ENCODE measurements at places on chromosomes 6 and 20.
A peak's percentile ranks its signal among the peaks of the same experiment; 100 is the strongest.

- peak; percentile 18 for DNase-seq
Observed at GRCh38 chr6:121544691-121545090, 109.2 kb downstream of the GJA1 start.

- peak; percentile 44 for DNase-seq
Observed at GRCh38 chr20:36102809-36103596, 51.5 kb upstream of the EPB41L1 start.

- no peak for DNase-seq
Observed at GRCh38 chr6:131117878-131118277, 17.4 kb upstream of the AKAP7 start.

DNA sequence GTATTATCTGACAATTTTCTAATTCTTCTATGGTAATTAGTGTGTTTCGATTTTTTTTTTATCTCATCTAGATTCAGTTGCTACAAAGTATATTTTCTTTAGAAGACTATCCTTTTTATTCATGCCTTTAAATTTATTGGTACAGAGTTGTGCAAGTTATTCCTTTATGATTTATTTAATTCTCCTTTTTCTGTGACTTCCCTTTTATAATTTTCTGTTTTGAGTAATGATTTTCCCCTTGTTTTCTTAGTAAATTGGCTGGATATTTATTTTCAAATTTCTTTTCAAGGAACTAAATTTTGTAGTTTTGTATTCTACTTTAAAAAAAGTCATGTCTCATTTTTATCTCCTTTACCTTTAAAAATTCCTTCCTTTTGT lies 2.4 kb upstream of the IL22RA2 start:
- no peak for DNase-seq

DNA sequence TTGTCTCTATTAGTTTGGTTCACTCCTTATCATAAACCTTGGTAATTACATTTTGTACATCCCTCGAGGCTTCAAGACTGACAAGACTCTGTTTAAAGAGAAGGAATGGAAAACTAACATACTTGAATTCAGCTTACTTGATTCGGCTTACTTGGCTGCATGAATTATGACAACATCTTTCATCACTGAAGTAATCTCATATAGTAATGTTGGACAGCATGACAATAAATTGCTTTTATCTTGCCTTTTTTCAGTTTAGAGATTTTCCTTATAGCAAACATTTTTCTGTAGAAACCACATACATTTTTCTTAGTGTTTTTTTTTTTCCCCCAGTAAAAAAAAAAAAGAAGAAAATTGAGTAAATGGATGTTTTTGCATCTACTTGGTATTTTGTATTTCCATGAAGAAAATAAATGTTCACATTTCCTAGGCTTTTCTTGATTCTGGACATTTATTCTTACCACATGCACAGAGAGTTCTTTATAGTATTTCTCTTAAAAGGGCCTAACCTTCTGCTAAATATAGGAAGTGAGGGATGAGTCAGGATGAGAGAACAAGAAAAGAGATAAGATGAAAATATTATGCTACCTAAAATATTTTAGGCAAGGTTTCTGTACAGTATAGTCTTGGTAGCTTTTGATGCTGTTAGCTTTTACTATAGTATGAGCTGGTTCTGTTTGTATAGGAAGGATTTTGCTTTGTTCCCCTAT lies 101.0 kb upstream of the HDGFL1 start:
- no peak for DNase-seq

- DNase-seq = peak; percentile 60
Observed at GRCh38 chr6:18990059-18990978, 603.2 kb downstream of the RNF144B start.

DNA sequence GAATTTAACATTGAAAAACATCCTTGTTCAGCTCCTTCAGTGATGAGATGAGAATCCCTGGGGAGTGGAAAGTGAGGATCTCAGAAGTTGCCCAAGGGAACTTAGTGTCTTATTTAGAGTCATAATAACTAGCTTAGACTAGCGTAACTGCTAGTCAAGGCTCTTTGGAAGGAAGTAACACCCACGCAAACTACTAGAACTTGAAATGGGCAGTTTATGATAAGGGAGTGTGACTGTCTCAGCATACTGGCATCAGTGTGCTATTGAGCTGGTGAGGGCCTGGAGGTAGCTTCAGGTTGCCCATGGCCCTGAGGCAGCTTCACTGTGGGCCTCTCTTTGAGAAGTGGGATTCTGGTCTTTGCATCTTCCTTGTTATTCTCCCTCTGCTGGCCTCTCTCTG lies 40.1 kb downstream of the SLX4IP start:
- no peak for DNase-seq

DNA sequence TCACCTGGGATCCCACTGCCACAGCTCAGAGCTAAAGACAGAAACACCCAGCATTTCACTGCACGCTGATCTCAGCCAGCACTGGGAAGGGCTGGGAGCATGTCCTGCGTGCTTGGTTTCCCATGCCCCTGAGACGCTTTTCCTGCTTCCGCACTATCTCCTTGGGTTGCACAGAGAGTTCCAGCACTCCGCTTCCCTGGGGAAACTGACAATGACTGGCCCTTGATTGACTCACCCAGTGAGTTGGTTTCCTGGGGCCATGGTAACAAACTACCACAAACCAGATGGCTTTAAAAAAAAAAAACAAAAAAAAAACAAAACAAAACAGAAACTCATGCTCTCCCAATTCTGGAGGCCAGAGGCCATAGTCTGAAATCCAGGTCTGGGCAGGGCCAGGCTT lies 14.8 kb upstream of the MAS1L start:
- no peak for DNase-seq

DNA sequence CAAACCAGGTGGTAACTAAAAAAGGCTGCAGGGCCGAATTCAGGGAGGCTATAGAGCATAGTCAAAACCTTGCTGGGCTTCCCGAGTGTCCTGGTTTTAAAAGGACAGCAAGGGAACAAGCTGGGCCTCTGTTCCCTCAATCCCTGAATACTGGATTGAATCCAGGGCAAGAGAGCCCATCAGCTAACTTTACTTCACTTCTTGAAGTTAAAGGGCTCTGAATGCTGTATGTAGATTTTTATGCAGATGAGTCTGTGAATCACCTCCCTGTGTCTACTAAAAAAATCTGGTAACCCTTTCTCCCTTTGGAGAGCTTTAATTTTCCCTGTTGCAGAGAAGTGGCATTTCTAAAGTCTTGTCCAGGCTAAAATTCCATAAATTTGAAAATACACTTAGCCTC lies 29.5 kb downstream of the LYRM4 start:
- no peak for DNase-seq

- no peak for DNase-seq
Observed at GRCh38 chr6:30837870-30838269, 46.4 kb upstream of the DDR1 start.

- DNase-seq = peak; percentile 39
Observed at GRCh38 chr6:88920774-88921733, 42.4 kb downstream of the RNGTT start.
